ENCODE measurements at places on chromosomes 2 and 18. TPM values are rescaled to one million over a fixed set of nuclear protein-coding genes. Genes with fewer than 3 reads are reported as not detected.

DNA sequence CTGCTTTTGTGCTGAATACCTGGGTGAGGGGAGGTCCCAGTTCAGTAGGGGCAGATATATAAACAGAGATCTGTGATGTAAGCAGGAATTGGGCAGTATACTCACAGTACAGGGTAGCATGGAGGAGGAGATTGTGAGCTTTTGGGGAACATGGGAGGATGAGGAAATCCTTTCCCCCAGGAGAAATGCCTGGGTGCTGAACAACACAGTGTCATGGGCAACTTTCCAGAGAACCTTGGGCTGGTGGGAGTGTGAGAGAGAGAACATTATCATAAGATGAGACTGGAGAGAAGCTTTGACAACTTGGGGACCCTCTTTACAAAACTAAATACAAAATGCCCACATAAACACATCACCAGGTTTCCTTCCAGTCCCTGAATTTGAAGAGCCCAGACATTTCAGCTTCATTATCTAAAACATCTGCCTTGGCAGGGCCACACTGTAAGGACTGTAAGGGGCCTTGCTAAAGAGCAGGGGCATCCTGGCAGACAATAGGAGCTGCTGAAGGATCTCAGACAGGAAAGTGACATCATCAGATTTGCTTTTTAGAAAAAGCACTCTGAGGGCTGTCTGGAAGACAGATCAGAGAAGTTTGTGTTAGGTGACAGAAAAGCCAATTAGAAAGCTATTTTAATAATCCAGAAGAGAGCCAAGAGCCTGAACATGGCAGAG lies 303.1 kb upstream of the FBXO11 start:
- no peak for ATAC-seq

GRCh38 chr2:56380861-56381260 lies 197.1 kb downstream of the CCDC85A start:
- ATAC-seq, result no peak

DNA sequence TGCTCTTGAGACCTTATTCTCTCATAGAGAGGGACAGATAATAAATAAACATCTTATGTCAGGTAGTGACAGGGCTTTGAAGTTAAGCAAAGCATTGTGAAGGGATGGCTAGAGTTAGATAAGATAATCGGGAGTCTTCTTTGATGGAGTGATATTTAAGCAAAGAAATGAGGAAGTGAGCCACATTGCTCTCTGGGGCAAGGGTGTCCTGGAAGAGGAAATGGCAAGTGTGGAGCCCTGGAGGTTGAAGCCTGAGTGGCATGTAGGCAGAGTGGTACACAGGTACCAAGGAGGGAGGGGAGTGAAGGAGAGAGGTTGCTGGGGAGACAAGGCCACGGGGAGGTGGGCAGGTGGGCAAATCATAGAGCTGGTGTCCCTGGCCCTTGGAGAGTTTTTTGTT lies 110.2 kb downstream of the CTAGE1 start:
- ATAC-seq, result no peak

DNA sequence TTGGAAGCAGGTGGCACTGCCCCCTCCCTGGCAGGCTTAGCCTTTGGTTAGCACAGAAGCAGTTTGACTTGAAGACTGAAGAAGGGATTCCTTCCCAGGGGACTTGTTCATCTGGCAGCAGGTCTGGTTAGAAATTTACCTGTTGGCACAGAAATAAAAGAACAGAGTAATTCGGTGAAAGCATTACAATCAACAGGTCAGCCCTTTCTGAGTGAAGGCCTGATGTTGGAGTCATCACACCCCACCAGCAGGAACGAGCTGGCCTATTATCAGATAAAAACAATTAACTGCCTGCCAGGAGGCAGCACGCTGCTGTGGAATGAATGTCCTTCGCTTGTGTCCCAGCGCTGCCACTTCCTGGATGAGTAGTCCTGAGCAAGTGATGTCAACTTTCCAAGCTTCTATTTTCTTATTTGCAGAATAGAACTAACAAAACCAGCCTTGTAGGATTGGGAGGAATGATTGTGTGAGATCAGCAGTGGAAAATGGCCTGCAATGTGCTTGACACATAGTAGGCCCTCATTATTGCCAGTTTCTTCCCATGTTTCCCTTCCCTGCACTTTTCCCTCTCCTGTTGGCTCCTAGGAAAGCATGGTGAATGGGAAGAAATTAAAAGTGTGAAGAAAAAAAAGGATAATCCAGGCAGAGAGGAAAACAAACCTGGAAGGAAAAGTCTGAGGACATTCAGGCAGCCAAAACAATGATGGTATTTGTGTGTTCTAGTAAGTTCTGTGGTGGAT lies 29.0 kb downstream of the LGALSL start:
- peak; percentile 41 for ATAC-seq

Gene SLC4A5
- total RNA-seq, result 4.4 TPM

Measured in activated T-helper 17 cell treated with anti-CD3 and anti-CD28 coated beads, Interleukin-2, amount 50 U/mL, for 72 hours (primary cell).